ENCODE measurements at places on chromosomes 13 and 19.
A peak's percentile ranks its signal among the peaks of the same experiment; 100 is the strongest.

DNA sequence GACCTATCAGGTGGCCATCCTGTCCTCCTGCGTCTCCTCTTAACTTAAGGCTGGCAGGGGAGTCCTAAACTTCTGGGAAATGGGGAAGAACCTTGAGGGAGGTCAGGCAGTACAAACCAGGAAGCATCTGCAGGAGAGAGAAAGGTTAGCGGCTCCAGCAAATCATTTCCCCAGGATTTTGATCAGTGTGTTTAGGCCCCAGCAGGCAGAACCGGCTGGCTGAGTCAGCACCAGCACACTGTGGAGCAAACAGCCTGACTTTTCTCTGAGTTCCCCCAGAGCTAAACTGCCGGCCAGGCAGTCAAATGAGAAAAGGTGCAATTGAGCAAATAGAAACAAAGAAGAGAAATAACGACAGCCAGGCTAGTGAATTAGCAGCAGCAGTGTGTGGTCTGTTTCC is 46.7 kb upstream of the MEDAG start:
- DNase-seq, result no peak

DNA sequence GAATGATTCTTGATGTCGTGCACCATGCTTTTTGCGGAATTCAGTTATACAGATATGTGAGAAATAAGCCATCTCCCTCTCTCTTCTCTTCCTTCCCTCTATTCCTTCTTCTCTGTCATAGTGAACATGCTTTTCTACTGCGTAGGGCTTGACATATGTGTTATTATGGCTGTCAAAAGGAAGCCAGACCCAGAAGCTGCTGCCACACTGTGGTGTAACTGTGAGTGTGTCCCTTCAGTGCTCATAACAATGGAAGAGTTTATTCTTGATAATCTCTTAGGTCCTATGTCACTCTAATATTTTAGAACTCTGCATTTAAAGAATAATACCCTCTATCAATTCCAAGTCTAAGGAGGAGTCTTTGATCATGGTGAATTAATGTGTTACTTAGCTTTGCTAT is 208.9 kb upstream of the TMTC4 start:
- no peak for DNase-seq

DNA sequence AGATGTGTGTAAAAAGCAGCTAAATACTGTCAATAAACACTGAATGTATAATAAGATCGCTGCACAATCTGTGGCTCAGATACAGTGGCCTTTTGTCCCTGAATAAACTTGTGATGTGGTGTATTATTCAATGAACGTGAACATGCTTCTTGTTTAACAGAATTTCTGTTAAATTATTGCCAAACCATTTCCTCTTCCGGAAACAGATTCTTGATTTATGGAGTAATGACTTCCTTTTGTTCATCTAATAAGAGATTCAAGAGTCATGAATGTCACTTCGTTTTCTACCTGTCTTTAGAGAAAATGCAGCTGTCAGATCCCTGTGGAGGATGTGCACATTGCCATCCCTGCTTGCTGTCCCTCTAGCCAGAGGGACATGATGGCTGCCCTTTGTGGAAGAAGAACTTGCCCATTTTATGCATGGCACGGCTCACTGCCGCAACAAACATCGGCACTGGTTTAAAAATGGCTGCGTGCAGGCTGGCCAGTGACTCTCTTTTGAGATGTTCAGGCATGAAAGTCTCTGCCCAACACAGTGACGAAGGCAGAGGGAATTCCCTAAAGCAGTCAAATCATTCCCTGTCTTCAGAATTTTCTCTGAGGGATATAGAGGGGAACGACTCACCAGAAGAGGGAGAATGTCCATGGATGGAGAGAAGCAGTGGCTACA is 3.1 kb upstream of the TNFSF13B start:
- no peak for DNase-seq

DNA sequence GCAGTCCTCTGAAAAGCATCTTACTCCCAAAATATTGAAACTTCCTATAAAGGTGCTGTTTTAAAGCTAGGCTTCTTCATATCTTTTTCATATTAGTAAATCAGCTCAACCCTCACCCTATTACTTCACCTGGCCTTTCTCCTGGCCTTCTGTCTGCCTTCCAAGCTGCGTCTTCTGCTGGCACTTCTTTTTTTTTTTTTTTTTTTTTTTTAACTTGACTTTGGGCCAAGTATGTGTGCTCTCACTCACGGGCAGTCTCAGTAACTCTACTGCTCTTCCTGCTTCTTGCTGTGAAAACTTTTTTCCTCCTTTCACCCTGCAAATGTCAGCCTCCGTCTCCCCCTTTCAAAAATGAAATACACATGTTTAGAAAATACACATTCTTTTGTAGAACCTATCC is 41.2 kb upstream of the KCTD4 start:
- no peak for DNase-seq

DNA sequence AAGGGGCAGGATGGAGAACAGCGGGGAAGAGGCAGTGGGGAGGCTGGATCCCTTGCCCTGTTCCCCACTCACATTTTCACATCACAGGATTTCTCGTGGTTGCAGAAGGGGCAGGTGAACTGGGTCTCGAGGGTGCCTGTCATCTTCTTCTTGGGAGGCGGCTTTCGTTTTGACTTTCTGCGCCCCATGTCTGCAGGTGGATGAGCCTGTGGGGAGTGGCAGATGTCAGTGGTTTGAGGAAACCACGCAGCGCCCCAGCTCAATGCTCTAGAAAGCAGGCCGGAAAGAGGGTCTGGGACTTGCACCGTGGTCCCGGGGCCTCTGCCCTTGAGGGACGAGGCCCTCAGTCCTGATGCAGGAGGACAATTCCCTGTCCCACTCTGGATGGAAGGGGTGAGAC is 4.9 kb downstream of the ELOF1 start:
- no peak for DNase-seq

DNA sequence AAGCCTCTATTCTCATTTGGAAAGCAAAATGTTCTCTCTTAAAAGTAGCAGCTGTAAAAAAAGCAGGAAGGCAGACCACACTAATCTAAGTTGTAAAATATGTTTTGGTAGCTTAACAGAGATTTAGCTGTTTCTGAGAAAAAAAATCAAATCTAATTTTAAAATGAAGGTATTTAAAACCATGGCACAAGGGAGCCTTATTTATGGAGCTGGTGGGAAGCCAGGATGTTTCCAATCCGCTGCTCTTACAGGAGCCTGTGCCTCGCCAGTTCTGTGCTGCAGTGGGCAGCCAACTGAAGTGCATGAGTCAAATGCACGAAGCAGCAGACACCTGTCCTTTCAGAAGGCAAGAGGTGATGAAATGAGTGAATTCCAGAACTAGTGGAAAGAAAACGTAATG is 28.2 kb downstream of the GPC6 start:
- no peak for DNase-seq

DNA sequence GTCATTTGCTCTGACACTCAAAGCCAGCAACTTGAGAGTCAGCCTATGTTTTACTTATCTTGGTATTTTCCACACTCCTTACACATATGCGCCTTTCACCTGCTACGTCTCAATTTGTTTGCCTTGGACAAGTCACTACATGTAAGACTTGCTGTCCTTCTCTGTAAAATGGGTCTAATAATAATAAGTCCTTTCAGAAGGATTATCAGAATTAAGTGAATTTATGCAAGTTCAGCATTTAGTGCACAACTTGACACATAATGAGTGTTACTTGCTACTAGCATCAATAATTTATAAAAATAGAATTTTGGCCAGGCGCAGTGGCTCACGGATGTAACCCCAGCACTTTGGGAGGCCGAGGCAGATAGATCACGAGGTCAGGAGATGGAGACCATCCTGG is 71.1 kb upstream of the UBL3 start:
- DNase-seq, result no peak

GRCh38 chr19:572743-573518 is 535 bp downstream of the BSG start:
- DNase-seq, result no peak

DNA sequence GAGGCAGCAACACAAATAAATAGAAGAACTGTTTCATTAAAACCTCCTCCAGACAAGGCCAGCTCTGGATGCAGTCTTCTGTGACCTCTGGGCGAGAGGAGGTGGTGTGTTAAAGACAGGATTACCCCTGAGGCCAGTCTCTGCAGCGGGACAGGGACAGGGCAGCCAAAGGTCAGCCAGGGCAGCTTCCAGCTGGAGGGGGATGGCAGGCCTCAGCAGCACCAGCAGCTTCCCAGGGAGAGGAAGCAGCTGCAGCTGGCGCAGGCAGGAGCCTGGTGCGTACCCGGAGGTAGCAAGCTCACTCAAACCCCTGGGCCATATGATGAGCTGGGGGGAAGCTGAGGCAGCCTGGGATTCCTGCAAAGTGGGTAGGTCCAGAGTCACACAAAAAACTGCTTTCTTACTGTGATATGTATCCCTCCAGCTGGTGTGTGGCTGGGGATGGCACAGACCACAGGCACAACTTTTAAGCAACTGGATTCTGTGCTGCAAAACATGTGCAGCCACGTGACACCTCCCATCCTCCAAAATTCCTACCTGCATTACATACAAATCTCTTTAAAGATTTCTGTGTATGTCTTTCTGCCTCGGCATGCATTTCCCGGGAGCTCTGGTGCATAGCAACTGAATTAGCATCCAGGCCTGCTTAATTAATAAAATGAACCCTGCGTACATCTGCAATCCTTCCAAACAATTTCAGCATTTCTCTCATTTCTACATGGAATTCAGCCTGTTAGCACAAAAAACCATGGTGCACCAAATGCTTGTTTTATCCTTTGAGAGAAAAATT is 238.3 kb upstream of the MAB21L1 start:
- DNase-seq, result no peak

DNA sequence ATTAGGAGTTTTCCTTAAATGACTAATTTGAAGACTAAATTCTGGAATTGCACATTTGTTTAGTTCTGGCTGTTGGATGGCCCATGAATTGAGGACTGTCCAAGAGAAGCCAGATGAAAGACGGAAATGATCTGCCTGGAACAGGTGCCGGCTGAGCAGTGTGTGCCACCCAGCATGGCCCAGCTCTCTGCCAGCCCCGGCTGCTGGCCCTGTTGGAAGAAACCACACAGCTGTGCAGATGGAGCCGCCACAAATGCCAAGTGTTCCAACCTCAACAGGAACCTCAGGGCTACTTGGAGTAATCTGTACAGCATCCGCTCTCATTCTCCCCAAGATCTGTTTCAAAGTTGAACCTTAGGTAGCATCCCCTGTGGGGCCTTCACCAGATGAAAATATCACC is 67.0 kb upstream of the STARD13 start:
- DNase-seq, result no peak

DNA sequence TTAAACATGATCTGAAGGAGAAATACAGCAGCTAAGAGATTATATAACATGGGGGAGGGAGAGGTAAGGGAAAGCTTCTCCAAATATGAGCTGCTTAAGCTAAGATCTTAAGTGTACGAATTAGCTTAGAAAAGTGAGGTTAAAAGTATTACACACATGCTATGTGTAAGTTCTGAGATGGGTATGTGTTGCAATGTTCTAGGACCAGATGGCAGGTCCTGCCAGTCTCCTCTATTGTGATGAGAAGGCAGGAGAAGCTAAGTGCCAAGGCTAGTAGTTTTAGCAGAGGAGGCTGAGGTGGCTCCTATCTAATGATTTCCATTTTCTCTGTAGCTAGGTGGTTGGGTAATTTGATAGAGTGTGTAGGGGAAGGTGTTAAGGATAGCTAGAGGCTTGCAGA is 57.6 kb downstream of the MICU2 start:
- no peak for DNase-seq

DNA sequence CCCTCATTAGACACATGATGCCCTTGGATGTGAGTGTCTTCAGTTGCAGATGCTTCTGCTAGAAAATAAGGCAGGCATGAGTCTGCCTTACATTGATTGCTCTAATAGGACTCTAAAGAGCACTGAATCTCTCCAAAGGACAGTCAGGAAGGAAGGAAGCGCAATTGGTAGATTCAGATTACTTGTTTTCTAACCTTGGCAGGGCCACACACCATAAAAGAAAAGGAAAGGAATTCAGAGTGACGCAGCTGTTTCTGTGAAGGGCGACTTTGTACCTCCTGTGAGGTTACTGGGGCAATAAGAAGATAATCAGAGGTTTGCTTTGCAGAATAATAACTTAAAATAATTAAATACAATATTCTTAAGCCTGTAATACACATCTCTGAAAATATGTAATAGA is 48.0 kb downstream of the FRY start:
- DNase-seq, result no peak

DNA sequence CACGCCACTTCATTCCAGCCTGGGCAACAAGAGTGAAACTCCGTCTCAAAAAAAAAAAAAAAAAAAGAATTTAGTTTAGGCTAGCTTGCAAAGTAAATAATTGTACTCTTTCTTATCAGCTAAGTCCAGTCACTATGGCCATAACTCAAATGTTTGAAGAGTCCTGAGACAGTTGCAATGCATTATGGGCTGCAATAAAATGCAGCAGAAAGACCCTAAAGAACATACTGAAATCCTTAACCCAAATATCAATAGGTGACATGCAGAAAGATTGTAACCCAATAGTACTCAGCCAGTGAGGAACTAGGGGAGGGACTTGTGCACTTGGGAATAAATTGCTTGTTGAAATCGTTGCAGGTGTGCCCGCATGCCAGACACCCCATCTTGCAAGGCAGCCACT is 20.9 kb upstream of the FFAR2 start:
- DNase-seq, result no peak

DNA sequence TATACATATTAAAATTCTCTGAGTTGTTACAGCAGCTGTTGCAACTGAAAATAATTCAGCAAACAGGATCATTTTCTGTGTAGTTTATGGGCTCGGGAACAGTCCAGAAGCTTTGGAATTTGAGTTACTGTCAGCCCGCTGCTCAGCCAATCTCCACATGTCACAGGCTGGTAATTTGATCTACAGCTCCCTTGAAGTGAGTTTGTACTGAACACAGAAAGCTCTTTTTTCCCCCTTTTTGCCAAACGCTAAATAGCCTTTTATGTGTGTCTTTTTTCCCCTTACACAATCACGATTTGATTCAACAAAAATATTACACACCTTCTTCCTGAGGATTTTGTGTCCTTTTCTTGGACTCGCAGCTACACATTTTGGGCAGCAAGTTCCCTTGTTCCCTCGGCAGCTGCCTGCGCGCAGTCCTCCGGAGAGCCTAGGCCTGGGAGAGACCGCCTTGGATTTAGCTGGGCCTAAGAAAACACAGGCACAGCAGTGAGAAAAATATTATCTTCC is 371.4 kb downstream of the KCNRG start:
- no peak for DNase-seq

DNA sequence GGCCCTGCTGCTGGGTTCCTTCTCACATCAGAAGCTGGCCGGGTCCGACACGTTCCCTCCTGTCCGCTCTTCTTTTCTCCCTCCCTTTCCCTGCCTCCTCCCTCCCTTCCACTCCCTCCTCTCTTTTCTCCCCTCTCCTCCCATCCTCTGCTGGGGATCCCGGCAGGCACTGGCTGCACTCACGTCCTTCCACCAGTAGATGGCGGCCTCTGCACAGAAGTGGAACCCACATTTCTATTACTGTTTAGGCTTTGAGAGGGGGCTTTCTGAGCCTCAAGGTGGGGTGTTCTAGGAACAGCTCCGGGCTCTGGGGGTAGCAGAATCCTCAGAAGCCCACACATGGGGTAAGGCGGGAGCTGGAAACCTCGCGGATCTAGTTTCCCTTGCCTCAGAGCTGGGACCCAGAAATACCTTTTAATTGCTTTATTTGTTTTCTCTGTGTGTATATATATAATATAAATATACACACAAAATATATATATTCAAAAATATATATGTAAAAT is 294.2 kb downstream of the ZNF536 start:
- peak; percentile 71 for DNase-seq

- no peak for DNase-seq
Measured at GRCh38 chr13:102440259-102440936, 38.5 kb upstream of the FGF14 start.
